SK-N-MC (cell line): ENCODE measurements at places on chromosomes 7 and 10.

GRCh38 chr7:75866489-75867389 lies 12.1 kb upstream of the RHBDD2 start:
- DNase-seq: no peak

DNA sequence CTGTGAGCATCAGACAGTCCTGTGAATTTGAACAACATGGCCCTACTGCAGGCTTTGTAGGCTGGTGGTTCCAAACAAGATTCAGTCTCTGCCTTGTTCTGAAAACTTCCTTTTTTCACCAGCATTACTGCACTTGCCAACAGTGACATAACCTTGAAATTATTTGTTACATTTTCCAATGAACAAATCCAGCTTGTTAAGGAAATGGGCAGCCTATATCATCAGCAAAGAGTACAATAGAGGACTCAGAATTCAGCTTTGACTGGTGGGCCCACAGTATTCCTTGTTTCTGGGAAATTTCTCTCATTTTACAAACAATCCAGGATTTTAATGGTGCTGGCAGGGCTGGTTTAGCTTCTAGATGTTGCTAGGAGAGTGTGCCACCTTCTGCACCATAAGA lies 703.7 kb upstream of the FZD8 start:
- no peak for DNase-seq

- DNase-seq: no peak
Measured at GRCh38 chr10:103763374-103764202, 91.8 kb downstream of the SH3PXD2A start.

GRCh38 chr10:43124574-43125273 lies 13.5 kb upstream of the CSGALNACT2 start:
- DNase-seq: no peak

DNA sequence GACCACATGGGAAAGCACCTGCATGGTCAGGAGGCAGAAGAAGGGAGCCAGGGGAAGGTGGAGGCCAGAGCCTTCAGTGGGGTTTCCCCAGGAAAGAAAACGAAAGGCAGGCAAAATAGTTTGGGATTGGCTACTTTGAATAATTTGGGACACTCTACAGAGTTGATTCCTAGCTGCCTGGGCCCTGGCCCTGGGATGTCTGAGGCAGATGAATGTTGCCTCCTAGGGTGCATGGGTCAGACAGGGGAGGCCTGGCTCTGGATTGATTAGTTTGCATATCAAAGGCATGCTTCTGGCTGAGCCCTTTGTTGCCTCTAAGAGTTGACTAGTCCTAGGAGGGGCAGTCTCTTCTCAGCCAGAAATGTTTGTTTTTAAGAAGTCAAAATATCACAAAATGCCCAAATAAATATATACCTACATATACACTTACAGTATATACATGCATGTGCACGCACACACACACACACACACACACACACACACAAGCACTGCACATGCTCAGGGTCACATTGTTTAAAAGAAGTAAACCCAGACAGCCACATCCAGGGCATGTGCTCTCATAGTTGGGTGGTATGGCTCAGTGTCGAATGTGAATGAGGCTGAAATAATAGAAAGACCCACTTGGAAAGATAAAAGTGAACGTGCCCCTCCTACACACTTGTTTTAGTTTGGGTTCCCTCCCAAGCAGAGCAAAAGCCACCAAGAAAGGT lies 184.2 kb downstream of the GPAM start:
- DNase-seq: no peak

GRCh38 chr10:76649254-76649653 lies 988.4 kb downstream of the KCNMA1 start:
- no peak for DNase-seq

DNA sequence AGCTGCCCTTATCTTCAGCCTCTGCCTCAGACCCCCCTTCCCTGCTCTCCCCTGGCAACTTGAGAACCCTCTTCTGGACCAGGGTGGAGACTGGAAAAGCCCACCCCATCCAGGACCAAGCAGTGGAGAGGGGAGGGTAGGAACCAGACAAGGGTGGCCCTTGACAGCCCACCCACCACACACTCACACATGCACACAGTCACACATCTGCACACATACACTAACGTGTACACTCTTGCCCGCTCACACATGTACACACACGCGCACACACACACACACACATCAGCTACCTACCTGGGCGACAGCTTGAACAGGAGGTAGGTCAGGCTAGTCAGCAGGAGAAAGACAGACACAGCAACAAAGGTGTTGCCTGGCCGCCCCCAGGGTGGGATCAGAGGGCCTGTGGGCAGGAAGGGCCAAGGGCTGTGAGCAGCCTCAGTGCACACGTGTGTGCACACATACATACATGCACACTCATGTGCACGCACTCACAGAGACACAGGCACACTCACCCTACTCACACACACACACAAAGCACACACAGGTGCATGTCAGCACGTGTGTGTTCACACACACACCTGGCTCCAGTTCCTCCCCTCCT lies 34.9 kb upstream of the TUBB8 start:
- no peak for DNase-seq

DNA sequence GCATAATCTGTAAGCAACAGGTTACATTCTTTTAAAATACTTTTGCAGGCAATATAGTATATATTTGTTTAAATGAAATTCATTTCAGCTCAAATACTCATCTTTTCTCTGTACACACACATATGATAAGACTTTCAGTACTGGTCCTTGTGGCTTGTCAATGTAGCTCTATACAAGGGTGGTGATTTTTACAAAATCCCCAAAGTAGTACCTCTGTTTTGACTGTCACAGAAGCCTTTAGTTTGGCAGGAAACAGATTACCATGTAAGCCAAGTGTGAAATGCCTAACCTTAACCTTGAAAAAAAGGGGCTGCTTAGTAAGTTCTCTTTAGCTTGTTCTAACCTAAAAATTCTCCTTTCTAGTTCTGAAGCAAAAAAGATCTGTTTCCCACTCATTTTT lies 87.9 kb downstream of the KCND2 start:
- DNase-seq: no peak

- DNase-seq: no peak
Measured at GRCh38 chr7:16753932-16754855, 639 bp downstream of the TSPAN13 start.

DNA sequence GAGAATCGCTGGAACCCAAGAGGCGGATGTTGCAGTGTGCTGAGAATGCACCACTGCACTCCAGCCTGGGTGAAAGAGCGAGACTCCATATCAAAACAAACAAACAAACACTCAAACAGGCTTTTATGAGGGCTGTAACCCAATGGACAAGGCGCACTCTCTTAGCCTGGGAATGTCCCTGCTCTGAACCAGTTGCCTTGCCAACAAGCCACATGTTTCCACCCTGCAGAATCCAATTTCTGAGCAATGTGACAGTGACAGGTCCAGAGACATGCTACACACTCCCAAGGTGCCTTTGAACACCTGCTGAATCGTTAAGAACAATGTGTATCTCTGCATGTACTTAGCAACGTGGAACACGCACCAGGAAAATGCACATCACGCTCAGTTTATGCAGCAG lies 186.8 kb upstream of the AUTS2 start:
- no peak for DNase-seq

GRCh38 chr7:44394636-44395035 lies 69.2 kb upstream of the CAMK2B start:
- DNase-seq: no peak

DNA sequence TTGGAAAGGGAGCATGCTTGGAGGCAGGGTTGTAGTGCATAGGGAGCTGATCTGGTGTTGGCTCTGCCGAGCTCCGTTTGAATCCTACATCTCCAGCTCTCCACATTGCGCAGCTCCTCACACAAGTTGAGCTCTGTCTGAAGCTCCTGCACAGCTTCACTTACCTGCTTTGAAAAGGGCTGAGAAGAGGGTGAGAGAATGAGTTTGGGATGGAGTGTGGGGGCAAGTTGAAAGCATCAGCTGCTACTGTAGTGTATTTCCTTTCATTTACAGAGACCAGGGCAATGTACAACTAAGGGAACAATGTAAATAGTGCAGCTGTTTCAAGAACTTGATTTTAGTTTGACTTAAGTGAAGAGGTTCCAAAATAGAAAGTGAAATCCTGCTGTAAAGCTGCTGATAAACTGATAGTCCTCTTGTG lies 88.5 kb downstream of the VTI1A start:
- DNase-seq: no peak

GRCh38 chr7:1345796-1346755 lies 113.2 kb downstream of the MICALL2 start:
- no peak for DNase-seq

- no peak for DNase-seq
Measured at GRCh38 chr7:7263297-7264230, 81.2 kb downstream of the C1GALT1 start.

DNA sequence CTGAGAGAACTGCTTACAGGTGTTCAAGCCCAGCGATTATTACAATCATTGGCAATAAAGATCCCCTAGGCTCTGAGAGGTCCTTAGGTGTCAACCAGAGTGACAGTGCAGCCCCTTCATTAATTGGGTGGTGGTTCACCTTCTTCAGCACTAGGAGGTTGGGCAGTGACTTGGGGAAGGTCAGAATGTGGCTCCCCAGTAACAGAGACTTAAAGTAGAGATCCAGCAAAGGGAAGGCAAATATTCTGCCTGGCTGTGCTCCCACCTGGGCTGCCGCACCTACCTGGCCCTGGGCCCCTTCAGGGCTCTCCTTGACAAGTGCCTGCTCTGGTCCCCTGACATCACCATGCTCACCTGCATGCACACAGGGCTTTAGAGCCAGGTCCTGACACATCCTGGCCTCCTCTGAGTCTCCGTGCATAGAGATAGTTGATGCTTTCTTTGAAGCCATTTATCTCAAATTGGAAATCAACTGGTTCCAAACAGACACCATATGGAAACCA lies 1.9 kb downstream of the CLRN3 start:
- no peak for DNase-seq

- no peak for DNase-seq
Measured at GRCh38 chr7:46725136-46725535, 804.1 kb upstream of the IGFBP3 start.

- DNase-seq: no peak
Measured at GRCh38 chr7:22153432-22154142, 203.4 kb downstream of the RAPGEF5 start.

- no peak for DNase-seq
Measured at GRCh38 chr7:29288181-29289091, 93.9 kb downstream of the CHN2 start.

DNA sequence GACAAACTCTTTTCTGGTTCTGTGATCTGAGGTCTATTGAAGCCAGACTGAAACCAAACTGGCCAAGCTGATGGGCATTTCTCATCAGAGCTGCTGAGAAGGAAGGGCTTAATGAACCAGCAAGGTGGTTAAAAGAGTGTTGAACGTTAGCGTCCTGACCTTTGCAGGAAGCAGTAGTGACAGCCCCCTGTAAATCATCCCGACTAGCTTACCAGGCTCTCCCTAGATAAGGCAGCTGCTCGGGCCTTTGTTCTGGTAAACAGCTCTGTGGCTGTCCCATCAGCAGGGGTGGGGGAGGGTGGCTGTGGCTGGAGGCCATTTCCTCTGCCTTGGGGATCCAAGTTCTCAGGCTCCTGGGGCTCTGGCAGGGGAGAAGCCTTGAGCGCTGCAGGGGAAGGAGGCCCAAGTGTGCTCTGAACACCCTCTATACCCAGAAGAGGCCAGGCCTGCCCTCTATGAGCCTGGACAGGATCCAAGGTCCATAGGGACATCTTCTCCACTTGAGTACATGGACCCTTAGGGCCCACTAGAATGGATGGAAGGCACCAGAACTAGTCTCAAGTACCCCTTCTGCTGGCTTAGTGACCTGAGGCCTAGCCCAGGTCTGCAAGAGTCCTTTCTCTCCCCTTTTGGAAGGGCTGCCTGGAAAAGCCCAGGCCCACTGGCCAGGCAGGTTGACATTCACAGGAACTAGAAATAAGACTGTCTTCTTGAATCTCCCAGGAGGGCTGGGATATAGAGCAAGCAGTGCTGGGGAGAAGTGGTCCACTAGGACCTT lies 134.6 kb downstream of the ARHGAP22 start:
- no peak for DNase-seq

DNA sequence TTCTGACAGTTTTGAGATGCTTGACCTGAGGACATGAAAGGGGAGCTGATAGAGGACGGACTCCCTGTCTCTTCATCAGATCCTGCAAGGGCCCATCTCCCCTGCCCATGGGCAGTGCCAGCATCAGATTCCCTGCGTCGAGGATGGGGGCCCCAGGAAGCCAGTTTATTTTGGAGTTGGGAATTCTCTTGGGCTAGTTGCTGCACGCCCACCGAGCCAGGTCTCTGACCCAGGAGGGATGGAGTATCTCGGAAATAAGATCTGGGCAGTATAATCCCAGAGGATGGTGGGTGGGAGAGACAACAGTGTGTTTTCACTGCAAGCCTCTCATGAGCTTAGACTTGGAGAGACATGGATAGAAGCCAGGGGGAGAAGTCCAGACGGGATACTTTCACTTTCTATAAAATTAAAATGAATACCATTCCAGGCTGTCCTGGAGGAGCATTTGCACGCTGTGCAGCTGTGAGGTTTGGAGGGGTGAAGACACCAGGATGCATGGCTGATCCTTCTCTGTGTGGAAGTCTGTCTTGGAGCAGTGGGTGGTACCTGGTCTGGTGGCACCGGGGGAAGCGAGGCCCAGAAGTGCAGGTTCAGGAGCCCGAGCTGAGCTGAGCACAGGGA lies 25.8 kb downstream of the DOCK1 start:
- DNase-seq: no peak

GRCh38 chr7:32163141-32163806 lies 93.1 kb upstream of the PDE1C start:
- no peak for DNase-seq

GRCh38 chr7:117405519-117405918 lies 21.8 kb downstream of the ASZ1 start:
- no peak for DNase-seq

GRCh38 chr10:22379059-22379458 lies 33.8 kb downstream of the SPAG6 start:
- no peak for DNase-seq

DNA sequence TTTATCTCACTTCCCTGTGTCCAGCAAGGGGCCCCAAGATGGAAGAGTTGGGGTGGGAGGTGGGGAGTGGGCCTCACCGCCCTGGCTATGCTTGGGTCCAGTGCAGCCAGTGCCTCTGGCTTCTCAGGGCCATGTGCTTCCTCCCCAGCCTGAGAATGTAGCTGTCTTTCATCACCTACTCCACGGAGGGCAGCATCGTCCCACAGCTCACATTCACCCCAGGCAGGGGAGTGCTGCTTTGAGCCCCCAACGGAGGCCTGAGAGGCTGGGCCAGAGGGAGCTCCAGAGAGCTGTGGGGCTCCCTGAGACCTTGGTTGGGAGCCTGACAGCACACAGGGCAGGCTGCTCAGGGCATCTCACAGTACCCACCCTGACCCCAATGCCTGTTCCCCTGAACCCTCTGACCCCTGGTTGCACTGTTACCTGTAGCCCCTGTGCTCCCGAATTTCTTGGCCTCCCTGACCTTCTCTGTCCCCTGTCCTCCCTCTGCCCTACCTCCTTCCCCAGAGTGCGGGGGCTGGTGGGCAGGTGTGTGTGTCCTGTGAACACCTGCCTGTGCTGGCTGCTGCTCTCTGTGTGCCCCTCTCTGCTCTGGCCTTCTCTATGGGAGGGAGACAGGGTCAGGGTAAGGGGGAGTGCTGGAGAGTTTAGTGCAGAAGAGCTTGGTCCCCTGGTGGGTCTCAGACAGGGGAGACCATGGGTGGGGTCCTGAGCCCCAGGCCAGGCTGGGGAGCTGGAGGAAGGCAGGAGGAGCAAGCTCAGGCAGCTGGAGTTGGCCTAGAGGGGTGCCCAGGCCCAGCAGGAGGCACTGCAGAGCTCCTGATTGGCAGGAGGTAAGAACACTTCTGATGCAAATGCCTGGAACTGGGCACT lies 19.6 kb upstream of the ZNF488 start:
- DNase-seq: no peak

GRCh38 chr10:14562218-14563075 lies 212.2 kb downstream of the FAM107B start:
- no peak for DNase-seq

GRCh38 chr10:79092292-79092896 lies 23.6 kb downstream of the ZMIZ1 start:
- no peak for DNase-seq
